ENCODE measurements at places on chromosomes 7 and 10.
A peak's percentile ranks its signal among the peaks of the same experiment; 100 is the strongest.

- no peak for DNase-seq
Measured at GRCh38 chr7:28269700-28270361, 89.2 kb upstream of the JAZF1 start.

- no peak for DNase-seq
Measured at GRCh38 chr7:6256109-6256483, 16.3 kb downstream of the CYTH3 start.

- no peak for DNase-seq
Measured at GRCh38 chr10:127976286-127976685, 69.4 kb downstream of the PTPRE start.

DNA sequence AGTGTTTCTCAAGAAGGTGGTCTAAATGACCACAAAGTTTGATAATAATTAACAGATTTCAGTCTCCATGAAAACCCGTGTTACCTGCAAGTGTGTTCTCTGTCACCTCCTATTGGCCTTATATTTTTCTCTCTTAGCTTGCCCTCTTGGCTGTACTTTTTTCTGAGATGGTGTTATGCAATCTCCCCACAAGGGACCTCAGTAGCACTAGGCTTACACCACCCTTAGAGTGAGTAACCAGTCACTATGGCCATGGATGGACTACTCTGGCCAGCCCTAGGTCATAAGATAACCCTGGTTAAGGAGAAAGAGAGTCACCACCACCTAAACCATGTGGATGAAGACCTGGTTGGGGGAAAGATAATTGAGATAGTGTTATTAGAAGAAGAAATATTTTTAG, 76.8 kb downstream of the NPSR1 start:
- no peak for DNase-seq

DNA sequence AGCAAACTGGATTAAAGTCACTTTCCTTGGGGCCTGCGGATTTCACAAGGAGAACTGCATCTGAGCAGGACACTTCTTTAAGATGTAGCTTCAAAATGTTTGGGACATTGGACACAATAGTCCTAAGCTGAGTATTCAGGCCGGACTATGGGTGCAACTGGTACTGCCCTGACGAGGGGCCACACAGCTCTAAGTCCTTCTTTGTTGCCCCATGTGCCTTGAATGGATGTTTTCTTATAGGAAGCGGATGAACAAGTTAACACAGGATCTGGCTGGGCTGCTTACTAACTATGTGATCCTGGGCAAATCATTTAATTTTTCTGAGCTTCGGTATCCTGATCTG, 147.8 kb upstream of the KLF14 start:
- no peak for DNase-seq

DNA sequence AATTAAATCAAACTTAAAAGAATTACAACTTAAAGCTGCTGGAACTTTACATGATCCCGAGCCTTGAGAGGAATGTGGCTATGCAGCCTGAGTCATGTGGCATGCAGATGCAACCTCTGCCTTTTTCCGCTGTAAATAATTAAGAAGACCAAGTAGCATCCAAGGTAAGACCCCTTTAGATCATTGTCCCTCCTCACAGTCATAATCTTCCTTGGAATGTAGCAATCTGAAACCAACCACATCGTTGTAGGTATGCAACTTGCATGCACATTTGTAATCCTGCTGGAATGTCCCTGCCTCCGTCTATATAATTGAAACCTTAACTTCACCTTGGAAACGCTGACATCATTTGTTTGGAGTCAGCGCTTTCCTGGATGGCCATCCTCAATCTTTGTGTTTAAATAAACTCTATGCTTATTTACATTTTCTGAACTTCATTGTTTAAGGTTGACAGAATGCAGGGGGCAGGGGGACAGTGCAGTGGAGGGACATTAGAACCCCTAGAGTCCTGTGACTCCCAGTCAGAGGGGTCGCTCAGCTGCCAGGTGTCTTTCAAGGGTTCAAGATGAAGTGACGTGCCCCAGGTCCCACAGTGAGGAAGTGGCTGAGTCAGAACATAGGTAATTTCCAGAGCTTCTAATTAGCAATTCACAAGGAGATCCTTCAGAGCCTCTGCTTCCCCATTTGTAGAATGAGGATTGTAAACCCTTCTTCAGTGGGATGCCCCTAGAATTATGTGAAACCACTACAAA, 110.7 kb downstream of the RALA start:
- peak; percentile 53 for DNase-seq

GRCh38 chr10:78514459-78514858, 480.8 kb downstream of the RPS24 start:
- DNase-seq, result no peak

DNA sequence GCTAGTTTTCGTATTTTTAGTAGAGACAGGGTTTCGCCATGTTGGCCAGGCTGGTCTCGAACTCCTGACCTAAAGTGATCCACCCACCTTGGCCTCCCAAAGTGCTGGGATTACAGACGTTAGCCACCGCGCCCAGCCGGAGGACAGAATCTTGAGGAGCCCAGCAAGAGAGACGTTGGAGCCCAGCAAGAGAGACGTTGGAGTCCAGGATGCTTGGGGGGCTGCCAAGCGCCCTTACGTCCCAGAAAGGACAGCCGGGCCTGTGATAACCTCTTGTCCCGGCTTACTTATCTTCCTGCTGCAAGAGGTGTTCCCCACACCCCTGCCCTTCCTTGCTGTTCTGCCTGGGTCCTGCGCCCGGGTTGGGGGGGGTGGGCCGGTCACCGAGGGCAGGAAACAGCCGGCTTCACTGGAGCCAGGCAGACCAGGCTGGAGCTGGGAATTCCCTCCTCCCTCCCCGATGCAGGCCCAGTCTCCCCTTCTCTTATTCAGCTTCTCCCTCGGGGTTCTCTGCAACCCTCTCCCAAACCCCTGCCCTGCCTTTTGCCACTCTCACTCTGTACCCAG, 1.9 kb upstream of the EPHB4 start:
- no peak for DNase-seq

DNA sequence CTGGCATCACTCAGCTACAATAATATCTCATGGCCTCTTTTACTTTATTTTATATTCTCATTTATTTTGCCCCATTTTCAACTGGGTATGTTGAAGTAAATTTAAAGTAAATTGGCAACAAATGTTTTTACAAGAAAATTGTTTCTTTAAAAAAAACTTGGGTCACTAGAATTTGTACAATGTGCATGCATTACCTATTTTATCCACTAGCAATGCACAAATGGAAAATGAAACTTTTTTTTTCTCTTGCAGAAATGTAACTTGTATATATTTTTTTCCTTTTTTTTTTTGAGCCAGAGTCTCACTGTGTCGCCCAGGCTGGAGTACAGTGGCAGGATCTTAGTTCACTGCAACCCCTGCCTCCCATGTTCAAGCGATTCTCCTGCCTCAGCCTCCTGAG, 10.3 kb upstream of the H2AZ2 start:
- DNase-seq, result no peak

- no peak for DNase-seq
Measured at GRCh38 chr7:70674571-70675010, 457.4 kb upstream of the GALNT17 start.

- no peak for DNase-seq
Measured at GRCh38 chr7:29401769-29402168, 161.9 kb upstream of the PRR15 start.

DNA sequence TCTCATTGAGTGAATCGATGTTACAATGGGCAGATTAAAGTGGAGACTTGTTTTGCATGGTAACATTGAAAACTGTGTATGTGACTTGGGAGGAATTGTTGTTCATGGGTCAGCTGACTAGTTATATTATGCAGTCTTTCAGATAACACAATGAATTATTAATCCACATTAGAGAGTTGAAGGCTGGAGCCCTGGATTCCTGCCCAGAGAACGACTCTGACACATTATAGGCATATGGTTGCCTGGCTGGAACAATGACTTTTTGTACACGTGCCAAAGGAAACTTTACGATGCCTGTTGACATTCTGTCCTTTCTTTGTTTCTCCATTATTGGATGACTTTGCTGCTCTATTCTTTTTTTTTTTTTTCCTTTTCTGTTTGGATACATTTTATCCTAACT, 52.3 kb upstream of the TMEM229A start:
- DNase-seq, result no peak

DNA sequence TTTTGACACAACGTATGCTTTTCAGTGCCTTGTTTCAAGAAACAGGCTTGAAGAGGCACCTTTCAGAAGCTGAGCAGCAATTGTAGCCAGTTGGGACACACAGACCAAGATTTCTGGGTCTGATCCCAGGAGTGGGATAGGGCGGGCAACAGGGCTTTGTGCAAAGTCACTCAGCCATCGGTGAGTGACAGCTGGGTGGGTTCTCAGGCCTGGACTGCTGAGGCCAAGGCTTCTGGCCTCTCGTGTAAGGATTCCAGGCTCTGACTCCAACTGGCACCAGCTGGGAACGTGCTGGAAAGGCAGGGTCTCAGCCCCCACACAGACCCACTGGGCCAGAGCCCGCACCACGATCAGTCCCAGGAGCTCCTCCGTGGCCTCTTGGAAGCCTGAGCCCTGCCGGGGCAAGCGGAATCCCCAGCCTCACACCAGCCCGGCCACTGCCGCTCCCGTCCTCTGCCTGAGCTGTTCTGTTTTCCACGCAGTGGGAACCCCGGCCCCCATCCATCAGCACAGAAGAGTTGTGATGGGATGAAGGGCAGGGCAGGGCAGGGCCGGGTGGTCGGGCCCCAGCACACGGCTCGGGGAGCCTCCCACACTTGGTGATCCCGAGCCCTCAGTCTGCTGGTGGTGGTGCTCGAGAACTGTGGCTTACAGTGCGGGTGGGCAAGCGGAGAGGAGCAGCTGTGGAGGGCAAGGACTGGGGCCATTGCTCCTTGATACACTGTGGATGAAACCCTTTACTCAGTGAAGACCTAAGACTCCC, 46.8 kb downstream of the VIPR2 start:
- DNase-seq, result no peak

GRCh38 chr7:43625453-43625852, 42.5 kb downstream of the STK17A start:
- DNase-seq, result peak; percentile 76

DNA sequence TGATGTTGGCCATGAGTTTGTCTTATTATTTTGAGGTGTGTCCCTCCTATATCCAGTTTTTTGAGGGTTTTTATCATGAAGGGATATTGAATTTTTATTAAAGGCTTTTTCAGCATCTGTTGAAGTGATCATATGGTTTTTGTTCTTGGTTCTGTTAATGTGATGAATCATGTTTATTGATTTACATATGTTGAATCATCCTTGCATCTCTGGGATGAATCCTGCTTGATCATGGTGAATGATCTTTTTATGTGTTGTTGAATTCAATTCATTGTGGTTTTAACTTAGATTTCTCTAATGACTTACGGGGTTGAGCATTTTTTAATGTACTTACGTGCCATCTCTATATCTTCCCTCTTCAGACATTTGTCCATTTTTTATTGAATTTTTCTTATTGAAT, 22.9 kb downstream of the DLD start:
- DNase-seq, result no peak

- DNase-seq, result no peak
Measured at GRCh38 chr10:125149036-125149679, 11.2 kb downstream of the CTBP2 start.

DNA sequence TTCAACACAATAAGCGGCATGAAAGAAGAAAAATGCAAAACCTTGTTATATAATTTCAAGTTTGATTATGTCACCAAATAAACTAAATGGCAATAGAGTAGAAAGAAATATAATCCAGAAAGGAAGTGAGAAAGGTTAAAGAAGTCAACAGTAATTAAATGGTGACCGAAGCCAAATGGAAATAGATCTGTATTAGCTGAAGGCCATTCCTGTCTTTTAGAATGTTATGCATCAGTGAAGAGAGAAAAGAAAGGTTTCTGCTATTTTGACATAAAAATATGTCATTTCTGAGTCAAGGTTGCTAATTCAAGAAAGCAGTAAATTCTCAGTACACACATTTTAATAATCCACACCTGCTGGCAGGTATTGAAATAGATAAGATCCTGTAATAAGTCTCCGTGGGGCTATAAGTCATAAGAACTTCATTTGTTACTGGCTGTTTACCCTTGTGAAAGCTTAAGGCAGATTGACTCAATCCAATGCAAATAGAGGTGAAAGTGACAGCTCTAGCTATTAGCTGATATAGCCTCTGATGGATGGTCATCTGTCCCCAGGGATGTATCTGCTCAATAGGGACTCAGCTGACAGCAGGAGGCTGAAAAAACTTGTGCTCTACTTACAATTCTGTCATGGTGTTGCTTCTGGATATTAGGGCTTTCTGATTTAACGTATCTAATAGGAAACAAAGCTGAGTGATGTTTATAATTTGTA, 152.1 kb downstream of the FZD1 start:
- DNase-seq, result no peak

DNA sequence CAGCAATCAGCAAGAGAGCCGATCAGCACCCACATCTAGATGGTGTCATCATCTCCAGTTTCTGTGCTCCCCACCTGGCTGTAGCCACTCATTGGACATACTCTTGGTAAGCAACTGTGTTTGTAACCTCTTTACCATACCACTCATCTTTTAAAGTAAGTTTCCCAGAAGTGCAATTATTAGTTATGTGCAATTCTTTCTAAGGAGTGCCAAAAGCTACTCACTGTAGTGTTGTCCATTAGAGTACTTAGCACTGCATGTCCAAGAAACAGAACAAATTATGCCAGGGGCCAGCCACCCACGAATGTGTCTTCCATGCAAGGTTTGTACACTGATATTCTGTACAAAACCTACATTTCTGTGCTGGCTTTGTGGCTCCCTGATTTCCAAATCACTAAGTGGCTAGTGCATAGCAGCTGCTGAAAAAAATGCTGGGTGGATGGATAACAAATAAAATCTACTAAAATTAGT, 131.9 kb downstream of the SRPK2 start:
- DNase-seq, result no peak

Data from GM12865 (cell line).